Adrenal gland (tissue), 19 donors: ENCODE measurements at places on chromosomes 2 and 18. TPM values are rescaled to one million over a fixed set of nuclear protein-coding genes. Genes with fewer than 3 reads are reported as not detected.

- no peaks in the 10 kb centered on the region for H3K4me1 ChIP-seq
- H3K27ac ChIP-seq: no peak overlapping the region
- H3K36me3 ChIP-seq: no peaks in the 10 kb centered on the region
- no peaks in the 10 kb centered on the region for H3K27me3 ChIP-seq
- H3K4me3 ChIP-seq: no peak overlapping the region
Observed at GRCh38 chr2:240905176-240905781, 857 bp upstream of the CROCC2 start.

DNA sequence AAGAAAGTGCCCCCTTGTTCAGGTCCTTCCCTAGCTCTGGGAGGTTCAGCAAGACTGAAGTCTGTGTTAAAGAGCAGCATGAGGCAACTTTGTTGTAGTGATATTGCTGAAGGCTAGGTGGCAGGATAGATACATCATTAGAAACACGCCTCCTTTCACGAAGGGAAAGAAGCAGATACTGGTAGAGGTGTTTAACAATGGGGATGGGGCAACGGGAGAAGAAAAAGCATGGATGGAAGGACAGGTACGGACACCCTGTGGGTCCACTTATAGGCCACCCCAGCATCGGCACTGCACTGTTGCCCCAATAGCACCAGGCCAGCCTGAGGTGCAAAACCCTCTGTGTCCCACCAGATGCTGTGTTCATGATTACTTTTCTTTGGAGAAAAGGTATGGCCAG lies 3.5 kb upstream of the IGFBP5 start:
- no peaks in the 10 kb centered on the region for H3K27me3 ChIP-seq
- no peak for DNase-seq
- H3K4me1 ChIP-seq: peaks cover 49% of the 10 kb centered on the region
- H3K36me3 ChIP-seq: no peaks in the 10 kb centered on the region
- peak overlapping the region; percentile 5 for H3K27ac ChIP-seq

DNA sequence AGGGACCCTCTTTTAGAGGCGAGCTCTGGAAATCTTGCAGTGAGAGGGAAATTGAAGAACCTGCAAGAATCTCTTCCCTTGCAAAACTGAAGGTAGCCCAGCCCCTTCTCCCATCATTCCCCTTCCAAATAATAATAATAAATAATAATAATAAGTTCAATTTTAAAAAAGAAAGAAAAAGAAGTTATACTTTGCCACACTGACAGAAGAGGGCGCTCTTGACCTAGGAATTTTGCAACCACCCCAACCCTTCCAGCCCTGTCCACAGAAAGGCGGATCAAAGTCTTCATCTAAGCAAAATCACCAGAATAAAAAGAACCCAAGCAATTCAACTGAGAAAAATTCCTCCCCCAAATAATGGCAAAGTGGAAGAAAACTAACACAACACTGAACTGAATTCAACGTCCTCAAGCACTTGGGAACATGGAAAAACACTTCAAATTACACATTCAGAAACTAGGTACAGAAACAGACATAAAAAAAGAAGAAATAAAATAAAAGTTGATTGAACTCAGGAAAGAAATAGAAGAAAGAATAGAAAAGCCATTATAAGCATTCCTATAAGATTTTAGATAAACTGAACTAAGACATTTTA lies 98.9 kb upstream of the GLS start:
- H3K36me3 ChIP-seq: no peaks in the 10 kb centered on the region
- H3K4me3 ChIP-seq: no peak overlapping the region
- H3K27me3 ChIP-seq: no peaks in the 10 kb centered on the region
- no peak overlapping the region for H3K27ac ChIP-seq
- no peaks in the 10 kb centered on the region for H3K4me1 ChIP-seq

DNA sequence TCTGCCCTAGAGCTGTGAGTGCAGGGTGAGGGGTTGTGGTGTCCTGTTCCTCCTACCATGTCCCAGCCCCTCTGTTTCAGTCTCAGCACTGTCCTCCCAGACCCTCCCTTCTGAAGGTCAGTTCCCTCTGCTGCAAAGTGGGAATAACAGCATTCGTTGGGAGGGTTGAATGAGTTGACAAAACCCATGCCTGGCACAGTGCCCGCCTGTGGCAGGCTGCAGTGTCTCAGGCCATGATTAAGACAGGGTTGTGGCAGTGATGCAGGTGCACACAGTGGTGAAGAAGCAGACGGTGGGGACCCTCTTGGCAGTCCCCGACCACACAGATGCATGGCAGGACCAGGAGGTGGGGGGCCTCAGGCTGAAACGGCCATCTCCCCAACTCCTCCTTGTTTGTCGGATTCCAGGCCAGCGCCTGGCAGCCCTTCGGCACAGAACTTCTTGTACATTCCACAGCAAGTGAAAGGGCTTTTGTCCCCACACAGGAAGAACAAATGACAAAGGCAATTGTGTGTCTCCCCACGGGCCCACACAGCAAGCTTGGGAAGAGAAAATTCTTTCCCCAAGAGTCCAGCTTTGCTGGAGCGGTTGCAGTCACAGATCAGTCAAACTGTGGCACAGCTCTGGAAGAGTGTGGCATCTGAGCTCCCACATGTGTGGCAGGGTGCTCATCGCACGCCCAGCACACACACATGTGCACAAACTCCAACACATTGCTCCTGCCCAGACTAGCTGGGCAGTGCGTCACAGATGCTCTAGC lies 92.0 kb upstream of the MSH2 start:
- no peaks in the 10 kb centered on the region for H3K27me3 ChIP-seq
- H3K4me1 ChIP-seq: no peaks in the 10 kb centered on the region
- no peak overlapping the region for H3K27ac ChIP-seq
- DNase-seq: peak; percentile 39

Gene LYPD6B
- 0.80 TPM for polyA plus RNA-seq

Gene KDSR
- polyA plus RNA-seq: 8.2 TPM

DNA sequence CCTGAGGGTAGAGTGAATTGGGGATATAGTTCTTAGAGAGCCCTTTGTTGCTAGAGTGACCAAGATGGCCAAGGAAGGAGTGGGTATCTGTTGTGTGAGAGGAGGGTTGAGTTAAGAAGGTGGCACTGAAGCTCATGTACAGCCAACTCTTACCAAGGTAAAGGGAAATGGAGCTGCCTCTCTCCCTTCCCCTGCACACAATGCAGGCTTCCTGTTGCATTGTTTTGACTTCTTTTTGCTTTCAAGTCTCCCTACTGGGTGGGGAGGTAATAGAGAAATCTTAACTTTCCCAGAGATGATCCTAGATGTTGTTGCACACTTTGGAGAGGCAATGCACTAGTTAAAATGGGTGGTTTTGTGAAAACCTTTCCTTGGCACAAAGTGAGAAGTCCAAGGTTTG lies 23.8 kb downstream of the HOXD1 start:
- H3K4me3 ChIP-seq: no peak overlapping the region
- H3K36me3 ChIP-seq: no peaks in the 10 kb centered on the region
- no peaks in the 10 kb centered on the region for H3K4me1 ChIP-seq
- no peak overlapping the region for H3K27ac ChIP-seq
- H3K27me3 ChIP-seq: no peaks in the 10 kb centered on the region
- DNase-seq: no peak

GRCh38 chr2:191682126-191682525 lies 4.2 kb downstream of the NABP1 start:
- H3K4me1 ChIP-seq: peaks cover 9% of the 10 kb centered on the region
- H3K36me3 ChIP-seq: peaks cover 14% of the 10 kb centered on the region
- DNase-seq: no peak
- no peaks in the 10 kb centered on the region for H3K27me3 ChIP-seq

GRCh38 chr2:96853321-96853720 lies 4.5 kb downstream of the ANKRD39 start:
- H3K27me3 ChIP-seq: no peaks in the 10 kb centered on the region
- no peak overlapping the region for H3K4me3 ChIP-seq
- peaks cover 40% of the 10 kb centered on the region for H3K36me3 ChIP-seq
- DNase-seq: no peak

DNA sequence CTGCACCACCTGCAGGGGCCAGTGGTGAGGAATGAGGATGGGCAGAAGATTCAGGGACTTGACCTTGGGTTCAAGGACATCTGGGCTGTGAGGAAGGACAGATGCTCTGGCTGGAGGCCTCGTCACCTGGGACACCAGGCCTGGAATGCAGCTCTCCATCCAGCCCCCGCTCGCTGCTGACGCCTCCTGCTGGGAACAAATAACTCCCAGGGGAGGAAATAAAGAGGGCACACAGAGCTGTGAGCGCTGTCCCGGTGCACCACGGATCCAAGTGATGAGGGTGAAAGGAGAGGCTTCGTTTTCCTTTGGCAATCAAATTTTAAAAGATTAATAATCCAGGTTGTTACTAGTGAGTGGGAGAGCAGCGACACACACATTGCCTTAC lies 368.0 kb upstream of the MYT1L start:
- H3K4me3 ChIP-seq: no peak overlapping the region
- H3K27ac ChIP-seq: no peak overlapping the region
- no peak for DNase-seq
- no peaks in the 10 kb centered on the region for H3K4me1 ChIP-seq
- H3K36me3 ChIP-seq: no peaks in the 10 kb centered on the region
- H3K27me3 ChIP-seq: no peaks in the 10 kb centered on the region

Gene POTEC
- not detected for polyA plus RNA-seq

Gene CROCC2
- polyA plus RNA-seq: 0.07 TPM

Gene ADI1
- 160 TPM for polyA plus RNA-seq

Gene UGT1A3
- polyA plus RNA-seq: not detected

Gene LTBP1
- 8.6 TPM for polyA plus RNA-seq

GRCh38 chr2:119545754-119546446 lies 1.7 kb downstream of the CFAP221 start:
- no peaks in the 10 kb centered on the region for H3K27me3 ChIP-seq
- DNase-seq: no peak
- H3K27ac ChIP-seq: no peak overlapping the region
- no peak overlapping the region for H3K4me3 ChIP-seq
- H3K4me1 ChIP-seq: peaks cover 24% of the 10 kb centered on the region

- no peak overlapping the region for H3K27ac ChIP-seq
- no peak overlapping the region for H3K4me3 ChIP-seq
- no peaks in the 10 kb centered on the region for H3K36me3 ChIP-seq
- H3K4me1 ChIP-seq: no peaks in the 10 kb centered on the region
- DNase-seq: no peak
Observed at GRCh38 chr18:10261344-10262276, 192.8 kb upstream of the APCDD1 start.

DNA sequence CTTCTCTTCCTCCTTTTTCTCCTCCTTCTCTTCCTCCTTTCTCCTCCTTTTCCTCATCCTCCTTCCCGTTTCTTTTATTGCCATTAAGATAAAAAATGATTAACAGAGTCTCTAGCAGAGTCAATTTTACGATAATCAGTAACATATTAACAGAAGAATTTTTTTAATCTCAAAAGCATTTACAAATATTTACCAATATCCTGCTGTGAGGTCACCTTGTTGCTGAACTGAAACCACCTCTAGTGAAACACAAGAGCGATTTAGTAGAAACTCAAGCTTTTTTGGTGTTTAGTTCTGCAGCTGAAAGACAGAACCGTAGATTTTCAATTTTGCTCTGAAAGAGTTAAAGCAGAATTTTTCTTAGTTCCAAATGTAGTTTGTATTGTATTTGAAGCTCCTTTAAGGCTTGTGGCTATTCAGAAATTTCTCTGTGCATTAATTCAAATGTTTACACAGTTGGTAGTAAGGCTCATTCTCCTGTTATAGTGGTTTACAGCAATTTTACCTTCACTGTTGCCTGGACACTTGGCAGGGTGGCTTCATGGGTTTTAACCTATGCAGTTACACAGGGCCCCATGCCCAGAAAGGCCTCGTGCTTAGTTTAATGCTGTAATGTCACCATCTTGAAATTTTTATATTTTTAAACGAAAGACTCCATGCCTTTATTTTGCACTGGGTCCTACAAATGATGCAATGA lies 1106.6 kb upstream of the FAM98A start:
- no peak overlapping the region for H3K4me3 ChIP-seq
- no peak for DNase-seq
- H3K27me3 ChIP-seq: no peaks in the 10 kb centered on the region
- no peaks in the 10 kb centered on the region for H3K4me1 ChIP-seq
- H3K27ac ChIP-seq: no peak overlapping the region

Gene ITGAV
- 37.7 TPM for polyA plus RNA-seq

DNA sequence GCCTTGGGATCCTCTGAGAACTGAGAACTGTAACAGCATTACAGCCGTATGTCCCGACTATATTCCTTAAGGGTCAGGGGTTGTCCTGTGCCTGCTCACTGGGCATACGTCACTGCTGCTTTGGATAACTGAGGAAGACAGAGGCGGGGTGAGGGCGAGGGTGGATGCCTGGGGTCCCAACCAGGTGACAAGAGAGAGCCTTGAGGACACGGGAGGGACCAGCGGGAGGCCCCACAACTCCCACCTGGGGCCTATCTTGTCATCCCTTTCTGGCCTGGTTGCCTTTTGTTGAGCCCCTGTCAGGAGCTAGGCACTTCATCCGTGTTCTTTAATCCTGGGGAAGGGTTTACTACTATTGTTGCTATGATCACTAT lies 28.8 kb downstream of the INPP5D start:
- H3K36me3 ChIP-seq: no peaks in the 10 kb centered on the region
- peak overlapping the region; percentile 79 for H3K27ac ChIP-seq
- H3K4me3 ChIP-seq: no peak overlapping the region

GRCh38 chr18:31772699-31773098 lies 12.0 kb upstream of the SLC25A52 start:
- H3K36me3 ChIP-seq: no peaks in the 10 kb centered on the region
- no peak overlapping the region for H3K27ac ChIP-seq
- H3K27me3 ChIP-seq: no peaks in the 10 kb centered on the region
- H3K4me3 ChIP-seq: no peak overlapping the region

Gene GKN2
- not detected for polyA plus RNA-seq

GRCh38 chr2:129490641-129491040 lies 488.8 kb upstream of the RAB6C start:
- H3K4me3 ChIP-seq: no peak overlapping the region
- DNase-seq: no peak

- H3K27me3 ChIP-seq: no peaks in the 10 kb centered on the region
- no peaks in the 10 kb centered on the region for H3K36me3 ChIP-seq
- no peak overlapping the region for H3K27ac ChIP-seq
- peaks cover 8% of the 10 kb centered on the region for H3K4me1 ChIP-seq
- no peak overlapping the region for H3K4me3 ChIP-seq
Observed at GRCh38 chr2:109312902-109313301, 183.9 kb downstream of the SH3RF3 start.

Gene THSD7B
- polyA plus RNA-seq: 0.08 TPM

- H3K36me3 ChIP-seq: no peaks in the 10 kb centered on the region
- no peak overlapping the region for H3K27ac ChIP-seq
- no peaks in the 10 kb centered on the region for H3K27me3 ChIP-seq
- no peak overlapping the region for H3K4me3 ChIP-seq
- no peak for DNase-seq
Observed at GRCh38 chr2:101200676-101201075, 49.5 kb upstream of the TBC1D8 start.
